ENCODE measurements at places on chromosomes 4 and X.
A peak's percentile ranks its signal among the peaks of the same experiment; 100 is the strongest.

- no peak for DNase-seq
Measured at GRCh38 chr4:33067221-33067620, 2347.1 kb downstream of the PCDH7 start.

DNA sequence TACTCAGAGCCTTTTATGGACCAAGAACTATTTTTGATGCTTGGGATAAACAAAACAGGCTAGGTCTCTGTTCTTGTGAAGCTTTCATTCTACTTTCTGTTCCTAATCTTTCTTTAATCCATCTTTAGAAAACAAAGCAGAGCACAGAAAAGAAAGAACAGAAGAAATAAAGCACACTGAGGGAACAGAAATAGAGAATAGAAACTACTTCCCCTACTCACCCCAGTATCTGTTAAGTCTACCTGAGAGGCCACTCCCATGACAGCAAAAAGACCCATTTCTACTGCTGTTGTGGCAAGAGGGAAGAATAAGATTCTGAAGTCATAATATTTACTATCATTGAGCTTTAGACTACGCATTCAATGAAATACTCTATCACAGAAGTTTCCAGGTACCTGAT, 9.2 kb downstream of the RFC1 start:
- peak; percentile 17 for DNase-seq

- DNase-seq: no peak
Measured at GRCh38 chr4:168487282-168488035, 7.2 kb upstream of the DDX60L start.

DNA sequence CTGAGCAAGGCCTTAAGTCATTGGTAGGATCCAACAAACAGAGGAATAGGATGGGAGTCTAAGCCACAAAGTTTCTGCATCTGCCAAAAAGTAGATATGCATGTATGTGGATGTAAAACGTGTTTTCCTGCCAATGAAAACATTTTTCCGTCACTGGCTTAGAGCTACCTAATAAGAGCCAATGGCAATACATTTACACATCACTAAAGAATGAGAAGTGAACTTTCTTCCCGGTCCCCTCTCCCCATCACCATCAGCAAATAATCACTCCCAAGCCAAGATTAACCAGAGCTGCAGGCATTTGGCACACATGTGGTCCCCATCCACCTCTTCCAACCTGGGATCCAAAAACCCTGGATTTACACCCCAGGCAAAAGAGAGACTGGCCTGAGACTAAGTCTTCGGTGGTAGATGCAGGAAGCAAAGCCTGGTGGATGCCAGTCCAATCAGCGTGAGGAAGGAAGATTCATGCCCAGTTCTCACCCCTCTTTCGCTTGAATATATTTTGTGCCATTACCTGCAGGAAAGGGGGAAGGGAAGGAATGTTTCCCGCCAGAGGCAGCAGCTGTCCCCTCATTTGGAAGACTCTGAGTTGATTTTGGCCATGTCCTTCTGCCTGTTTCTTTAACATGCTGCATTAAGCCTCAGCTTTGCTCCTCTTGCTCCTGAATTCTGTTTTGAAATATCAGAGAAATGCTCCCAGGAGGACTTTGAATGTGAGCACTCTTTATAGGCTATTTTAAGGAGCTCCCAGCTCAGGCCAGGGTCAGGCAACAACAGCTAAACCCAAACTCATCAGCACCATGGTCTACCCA, 131.4 kb downstream of the CHIC2 start:
- no peak for DNase-seq

- no peak for DNase-seq
Measured at GRCh38 chrX:36241397-36241796, 321.9 kb downstream of the CFAP47 start.

GRCh38 chr4:17817027-17817426, 6.2 kb downstream of the NCAPG start:
- peak; percentile 72 for DNase-seq

All from CD4-positive, alpha-beta T cell treated with Interleukin-4 for 4 hours (primary cell).